ENCODE measurements at places on chromosomes 12 and 14. TPM values are rescaled to one million over a fixed set of nuclear protein-coding genes. Genes with fewer than 3 reads are reported as not detected.

DNA sequence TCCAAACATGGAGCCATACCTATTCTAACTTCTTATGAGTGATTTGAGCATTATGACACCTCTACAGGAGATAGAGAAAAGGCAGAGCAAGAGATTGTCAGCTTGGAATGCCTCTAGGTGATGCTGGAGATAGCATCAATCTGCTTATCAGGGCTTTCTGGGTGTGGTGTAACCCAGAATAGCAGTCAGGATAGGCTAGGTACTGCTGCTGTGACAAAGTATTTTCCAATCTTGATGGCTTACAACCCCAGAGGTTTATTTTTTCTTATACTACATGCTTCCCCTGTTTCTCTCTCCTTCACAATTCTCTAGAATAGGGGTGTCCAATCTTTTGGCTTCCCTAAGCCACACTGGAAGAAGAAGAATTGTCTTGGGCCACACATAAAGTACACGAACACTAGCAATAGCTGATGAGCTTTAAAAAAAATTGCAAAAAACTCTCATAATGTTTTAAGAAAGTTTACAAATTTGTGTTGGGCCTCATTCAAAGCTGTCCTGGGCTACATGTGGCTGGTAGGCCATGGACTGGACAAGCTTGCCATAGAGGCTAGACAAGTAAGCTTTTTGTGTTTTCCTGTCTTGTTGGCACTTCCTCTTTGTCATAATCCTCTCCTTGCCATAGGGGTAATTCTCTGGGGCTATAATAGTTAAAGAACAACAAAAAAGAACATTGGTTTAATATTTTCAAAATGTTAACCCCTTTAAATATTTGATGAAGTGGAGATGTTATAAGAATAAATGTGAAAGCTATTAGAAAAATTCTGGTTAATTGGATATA is 123.9 kb upstream of the PMCH start:
- DNase-seq = no peak

TMEM106C gene
- total RNA-seq = 90.2 TPM

DNA sequence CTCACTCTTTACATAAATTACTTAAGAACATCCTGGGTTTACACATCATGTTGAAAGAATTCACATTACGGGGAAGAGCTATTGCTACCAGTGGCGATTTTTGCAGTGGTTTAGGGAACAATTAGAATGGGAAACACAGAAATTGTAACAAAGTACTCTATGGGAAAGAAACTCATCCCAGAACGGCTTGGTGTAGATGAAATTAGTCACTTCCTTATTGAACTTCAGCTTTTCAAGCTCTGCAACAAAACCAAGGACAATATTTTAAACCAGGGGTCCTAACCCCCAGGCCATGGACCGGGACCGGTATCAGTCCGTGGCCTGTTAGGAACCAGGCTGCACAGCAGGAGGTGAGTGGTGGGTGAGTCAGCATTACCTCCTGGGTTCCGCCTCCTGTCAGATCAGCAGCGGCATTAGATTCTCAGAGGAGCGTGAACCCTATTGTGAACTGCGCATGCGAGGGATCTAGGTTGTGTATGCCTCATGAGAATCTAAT is 32.3 kb upstream of the FICD start:
- peak; percentile 66 for DNase-seq

- no peak for DNase-seq
These were observed 9.2 kb downstream of the PPP1R1A start for GRCh38 chr12:54579258-54579657.

- no peak for DNase-seq
These were observed 72.2 kb downstream of the ADCK1 start for GRCh38 chr14:77872152-77872551.

Measured in mammary epithelial cell (primary cell).